ENCODE measurements at places on chromosomes 1 and 21. TPM values are rescaled to one million over a fixed set of nuclear protein-coding genes. Genes with fewer than 3 reads are reported as not detected.

COL8A2 gene
- polyA plus RNA-seq: 1.8 TPM

GBP5 gene
- polyA plus RNA-seq: 0.22 TPM

CD48 gene
- 2.0 TPM for polyA plus RNA-seq

CACNA1S gene
- polyA plus RNA-seq: 0.29 TPM

CSMD2 gene
- 0.29 TPM for polyA plus RNA-seq

TMEM54 gene
- polyA plus RNA-seq: 17.9 TPM

THEM5 gene
- 0.78 TPM for polyA plus RNA-seq

OR6K2 gene
- not detected for polyA plus RNA-seq

SIK1 gene
- polyA plus RNA-seq: 1.5 TPM

AMY2B gene
- 8.9 TPM for polyA plus RNA-seq

FBLIM1 gene
- polyA plus RNA-seq: 47.5 TPM

GPR37L1 gene
- polyA plus RNA-seq: 0.07 TPM

VASH2 gene
- 25.3 TPM for polyA plus RNA-seq

FAM167B gene
- 12.9 TPM for polyA plus RNA-seq

AGRN gene
- 230 TPM for polyA plus RNA-seq

CNR2 gene
- 0.06 TPM for polyA plus RNA-seq

TMEM51 gene
- polyA plus RNA-seq: 23.2 TPM

CATSPERE gene
- polyA plus RNA-seq: 1.3 TPM

CD101 gene
- polyA plus RNA-seq: 2.5 TPM

CLCA4 gene
- not detected for polyA plus RNA-seq

PALMD gene
- 1.7 TPM for polyA plus RNA-seq

SPRR4 gene
- not detected for polyA plus RNA-seq

LEMD1 gene
- polyA plus RNA-seq: 3.3 TPM

IGSF3 gene
- 28.6 TPM for polyA plus RNA-seq
